Activated CD4-positive, alpha-beta T cell treated with anti-CD3 and anti-CD28 coated beads for 24 hours (primary cell): ENCODE measurements at places on chromosomes 7 and 10.

DNA sequence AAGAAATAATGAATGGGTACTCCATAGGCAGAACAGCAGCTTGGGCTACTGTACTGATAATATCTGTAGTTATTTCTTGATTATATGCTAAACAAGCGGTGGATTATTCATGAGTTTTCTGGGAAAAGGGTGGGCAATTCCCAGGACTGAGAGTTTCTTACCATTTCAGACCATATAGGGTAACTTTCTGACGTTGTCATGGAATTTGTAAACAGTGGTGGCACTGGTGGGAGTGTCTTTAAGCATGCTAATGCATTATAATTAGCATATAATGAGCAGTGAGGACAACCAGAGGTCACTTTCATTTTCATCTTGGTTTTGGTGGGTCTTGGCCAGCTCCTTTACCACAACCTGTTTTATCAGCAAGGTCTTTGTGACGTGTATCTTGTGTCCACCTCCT lies 399.7 kb downstream of the CDC14C start:
- DNase-seq, result no peak

DNA sequence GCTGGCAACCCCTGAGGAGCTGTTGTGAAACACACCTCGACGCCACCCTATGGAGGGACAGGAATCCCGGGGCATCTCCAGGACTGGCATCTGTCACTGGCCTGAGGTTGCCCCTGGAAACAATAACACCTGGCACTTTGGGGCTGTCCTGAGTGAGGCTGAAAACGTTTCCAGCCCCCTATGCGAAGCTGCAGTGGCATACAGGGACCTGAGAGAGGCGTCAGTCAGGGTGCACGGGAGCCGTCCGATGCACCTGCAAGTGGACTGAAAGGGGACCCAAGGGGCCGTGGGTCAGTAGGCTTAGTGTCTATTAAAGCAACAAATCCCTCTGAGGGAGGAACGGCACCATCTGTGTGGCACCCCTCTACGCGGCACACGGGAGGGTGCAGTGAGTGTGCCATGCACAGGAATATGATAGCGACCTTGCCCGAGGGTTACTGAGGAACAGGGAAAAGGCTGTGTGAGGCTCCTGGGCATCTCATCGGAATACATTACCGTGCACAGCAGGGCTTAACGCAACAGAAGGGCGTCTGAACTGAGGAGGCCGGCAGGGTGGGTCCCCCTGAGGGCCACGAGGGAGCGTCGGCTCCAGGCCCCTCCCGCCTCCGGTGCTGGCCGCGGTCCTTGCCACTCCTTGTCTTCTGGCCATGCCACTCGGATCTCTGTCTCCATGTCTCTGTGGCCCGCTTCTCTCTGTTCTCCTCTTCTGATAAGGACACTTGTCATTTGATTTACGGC lies 50.4 kb downstream of the FOXL3 start:
- DNase-seq, result no peak

- DNase-seq, result no peak
Observed at GRCh38 chr7:36017111-36017510, 135.9 kb upstream of the EEPD1 start.

DNA sequence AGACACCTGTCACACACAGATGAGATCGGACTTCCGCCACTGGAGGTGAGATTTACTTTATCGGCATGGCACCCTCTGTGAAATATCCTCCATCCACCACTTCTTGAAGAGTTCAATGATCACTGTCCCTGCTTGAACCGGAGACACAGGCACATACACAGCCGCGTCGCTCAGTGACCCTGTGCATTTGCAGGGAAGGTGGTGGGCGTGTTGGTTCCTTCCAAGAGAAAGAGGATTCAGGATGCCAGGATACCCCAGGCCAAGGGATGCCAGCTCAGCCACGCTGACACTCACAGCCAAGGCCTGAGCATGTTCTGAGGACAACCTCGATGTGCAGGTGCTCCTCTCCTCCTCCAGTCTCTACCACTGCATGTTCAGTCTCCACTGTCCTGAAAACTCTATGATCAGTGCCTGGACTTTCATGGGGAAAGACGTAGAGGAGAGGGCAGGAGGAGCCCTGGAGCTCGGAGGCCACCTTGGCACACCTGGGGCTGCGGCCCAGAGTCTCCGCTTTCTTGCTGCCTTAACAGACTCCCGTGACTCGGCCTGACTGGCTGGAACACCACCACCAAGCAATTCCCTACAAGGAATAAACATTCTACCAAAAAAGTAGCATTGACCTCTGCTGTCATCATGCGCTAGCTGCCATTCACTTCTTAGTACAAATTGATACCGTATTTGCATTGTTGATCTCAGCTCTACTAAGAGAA lies 115.2 kb downstream of the TCERG1L start:
- DNase-seq, result no peak

DNA sequence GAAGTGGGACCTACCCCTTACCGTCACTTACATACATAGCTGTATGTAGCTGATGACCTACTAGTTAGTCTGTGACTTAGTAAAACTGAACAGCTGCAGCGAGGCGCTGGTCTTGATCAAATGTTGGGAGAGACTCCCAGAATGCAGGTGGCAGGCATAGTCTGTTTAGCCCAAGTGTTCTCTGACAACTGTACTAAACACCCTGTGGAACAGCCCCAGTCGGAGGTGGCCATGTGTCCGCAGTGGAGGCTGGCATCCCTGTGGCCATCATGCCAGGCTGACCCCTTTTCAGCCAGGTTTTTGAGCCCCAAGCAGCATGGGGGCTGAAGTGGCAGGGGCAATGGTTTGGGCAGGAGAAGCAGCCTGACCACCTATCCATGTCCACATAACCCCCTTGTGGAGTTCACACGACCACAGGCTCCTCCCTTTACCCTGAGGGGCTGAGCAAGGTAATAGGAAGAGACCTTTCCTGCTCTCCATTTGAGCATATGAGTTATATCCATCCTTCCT lies 7.2 kb downstream of the ADCY1 start:
- no peak for DNase-seq

- no peak for DNase-seq
Observed at GRCh38 chr10:51685768-51686167, 13.6 kb downstream of the CSTF2T start.

GRCh38 chr10:71218046-71218650 lies 5.8 kb downstream of the UNC5B start:
- no peak for DNase-seq

DNA sequence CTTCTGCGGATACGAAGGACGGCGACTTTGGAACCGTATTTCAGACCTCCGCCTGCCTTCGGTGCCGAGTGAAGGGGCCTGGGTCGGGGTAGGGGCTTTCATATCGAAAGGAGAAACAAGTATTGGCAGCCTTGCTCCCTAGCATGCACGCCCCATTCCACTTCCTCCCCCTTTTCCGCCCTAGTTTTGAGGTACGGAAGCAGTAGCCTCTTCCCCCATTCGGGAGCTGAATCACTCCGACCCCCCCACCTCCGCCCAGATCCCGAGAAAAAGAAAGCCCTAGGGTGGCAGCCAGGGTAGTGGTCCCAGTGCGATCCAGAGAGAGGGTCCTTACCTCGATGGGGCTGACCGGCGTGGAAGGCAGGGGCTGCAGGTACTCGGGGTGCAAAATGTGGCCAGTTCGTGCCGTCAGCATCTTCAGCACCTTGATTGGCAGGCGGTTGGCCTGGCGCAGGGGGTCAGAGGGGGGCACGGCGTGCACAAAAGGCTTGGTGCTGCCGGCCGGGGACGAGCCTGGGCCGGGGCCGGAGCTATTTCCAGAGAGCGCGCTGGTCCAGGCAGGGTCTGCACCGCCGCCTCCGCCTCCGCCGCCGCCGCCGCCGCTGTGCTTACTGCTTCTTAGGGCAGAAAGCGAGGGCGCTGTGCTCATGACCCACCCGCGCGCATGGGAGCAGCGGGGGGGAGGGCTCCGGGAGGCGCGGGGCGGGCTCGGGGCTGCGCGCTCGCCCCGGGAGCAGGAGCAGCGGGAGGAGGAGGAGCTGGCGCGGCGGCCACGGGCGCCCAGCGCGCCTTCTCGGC lies 594 bp downstream of the ZNF503 start:
- DNase-seq, result no peak

DNA sequence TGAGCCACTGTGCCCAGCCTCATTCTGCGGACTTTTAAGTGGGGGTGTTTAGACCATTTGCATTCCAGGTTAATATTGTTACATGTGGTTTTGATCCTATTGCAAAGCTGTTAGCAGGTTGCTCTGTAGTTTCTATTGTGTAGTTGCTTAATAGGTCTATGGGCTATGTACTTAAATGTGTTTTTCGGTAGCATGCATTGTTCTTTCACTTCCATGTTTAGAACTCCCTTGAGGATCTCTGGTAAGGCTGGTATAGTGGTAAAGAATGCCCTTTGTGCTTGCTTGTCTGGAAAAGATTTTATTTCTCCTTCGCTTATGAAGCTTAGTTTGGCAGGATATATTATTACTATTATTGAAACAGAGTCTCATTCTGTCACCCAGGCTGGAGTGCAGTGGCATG lies 13.4 kb upstream of the LRRD1 start:
- DNase-seq, result no peak
